ENCODE measurements at places on chromosomes 5 and 9. TPM values are rescaled to one million over a fixed set of nuclear protein-coding genes. Genes with fewer than 3 reads are reported as not detected.

The RAB3C gene
- 4.6 TPM for total RNA-seq

GRCh38 chr9:127185931-127186781, 63.7 kb upstream of the ANGPTL2 start:
- DNase-seq = peak; percentile 97

DNA sequence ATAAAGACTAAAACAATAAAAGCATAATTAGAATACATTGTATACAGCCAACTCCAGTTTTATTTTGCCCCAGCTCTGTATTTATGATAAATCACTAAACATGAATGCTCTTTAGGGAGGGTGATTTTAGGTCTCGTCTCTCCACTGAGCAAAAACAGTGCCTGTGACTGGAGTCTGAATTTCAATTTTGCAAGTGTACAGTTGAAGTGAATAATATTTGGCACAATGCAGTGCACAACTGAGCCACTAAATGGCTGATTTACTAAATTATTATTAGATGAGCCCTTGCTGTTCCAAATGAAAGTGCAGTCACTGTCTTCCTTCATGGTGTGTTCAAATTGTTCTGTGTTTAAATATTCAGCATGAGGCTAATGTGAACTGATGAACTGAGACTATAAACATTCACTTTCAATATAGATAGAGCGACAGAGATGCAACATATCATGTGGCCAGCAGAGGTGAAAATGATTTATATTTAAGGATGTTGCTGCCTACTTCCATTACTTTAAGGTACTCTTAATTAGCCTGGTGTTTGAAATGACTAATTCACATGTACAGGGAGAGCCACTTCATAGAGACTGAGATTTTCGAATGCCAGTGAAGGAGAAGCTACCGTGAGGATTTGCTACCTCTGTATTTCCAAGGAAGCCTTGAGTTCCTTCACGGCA, 375.1 kb downstream of the EBF1 start:
- DNase-seq = no peak

DNA sequence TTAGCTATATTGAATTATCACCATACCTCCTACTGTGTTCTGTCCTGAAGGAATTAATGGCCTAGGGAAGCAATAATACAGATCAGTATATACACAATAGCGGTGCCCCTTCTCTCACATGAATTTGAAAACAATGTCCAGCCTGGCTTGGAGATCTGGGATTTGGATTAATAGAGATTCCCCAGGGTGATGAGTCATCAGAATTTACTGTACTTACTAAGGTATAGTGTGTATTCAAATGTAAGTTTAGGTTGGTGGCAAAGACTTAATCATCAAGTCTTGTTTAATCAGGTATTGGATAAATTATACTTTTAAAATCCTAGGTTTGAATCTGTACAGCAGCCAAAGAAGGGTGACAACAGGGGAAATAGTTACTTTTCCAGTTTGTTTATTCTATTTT, 121.5 kb downstream of the FEM1C start:
- DNase-seq = no peak

DNA sequence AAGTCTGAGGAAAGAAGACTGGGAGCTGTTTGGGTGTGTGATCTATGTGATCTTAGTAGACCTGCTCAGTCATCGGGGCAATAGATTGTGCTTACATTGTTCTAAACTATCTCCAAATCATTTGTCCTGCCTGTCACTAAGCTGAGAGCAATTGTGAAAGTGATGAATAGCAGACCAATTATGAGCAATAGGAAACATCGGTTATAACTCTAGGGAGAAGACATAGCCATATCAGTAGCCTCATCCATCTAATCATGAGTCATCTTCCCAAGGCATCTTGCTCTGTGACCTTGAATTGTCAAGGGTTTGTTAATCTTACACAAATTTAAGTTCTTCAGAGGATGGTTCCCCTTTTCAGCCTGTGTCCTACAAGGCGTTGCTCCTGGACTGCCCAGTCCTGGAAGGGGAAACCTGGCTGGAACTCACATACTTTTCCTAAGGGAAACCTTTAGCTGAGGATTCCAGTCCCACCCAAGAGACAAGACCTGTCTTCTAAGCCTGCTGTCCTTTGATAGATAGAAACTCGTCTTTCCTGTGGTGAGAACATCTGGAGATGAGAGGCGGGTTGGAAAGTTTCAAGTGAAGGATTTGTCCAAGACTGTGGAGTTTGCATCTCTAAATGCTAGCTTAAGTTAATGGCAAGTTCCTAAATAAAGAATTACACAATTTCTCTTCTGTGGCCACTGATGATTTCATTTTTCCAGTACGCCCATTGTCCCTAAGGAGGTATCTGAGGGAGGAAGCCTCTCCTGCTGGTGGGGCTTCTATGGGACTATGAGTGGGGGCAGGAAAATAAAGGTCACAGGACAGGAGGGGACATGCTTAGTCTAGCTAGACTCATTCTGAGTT, 53.9 kb upstream of the TRIM32 start:
- no peak for DNase-seq

GRCh38 chr5:35461530-35461929, 156.1 kb upstream of the SPEF2 start:
- no peak for DNase-seq

DNA sequence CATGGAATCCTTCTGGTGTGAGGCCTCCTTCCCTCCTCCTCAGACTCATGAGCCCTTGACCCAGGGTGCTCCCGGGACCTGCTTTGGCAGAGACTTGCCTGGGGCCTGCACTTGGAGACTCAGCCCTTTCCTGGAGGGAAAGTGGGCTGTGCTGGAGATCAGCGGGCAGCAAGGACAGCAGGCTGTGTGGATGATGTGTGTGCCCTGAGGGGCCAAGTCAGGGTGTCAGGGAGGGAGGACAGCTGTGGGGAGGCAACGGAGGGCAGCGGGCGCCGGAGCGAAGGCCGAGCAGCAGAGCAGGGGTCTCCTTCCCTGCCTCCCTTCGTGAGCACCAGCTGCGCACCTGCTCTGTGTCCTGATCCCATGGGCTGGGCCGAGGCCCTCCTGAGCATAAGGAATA, 6.1 kb upstream of the CSF2 start:
- DNase-seq = no peak

DNA sequence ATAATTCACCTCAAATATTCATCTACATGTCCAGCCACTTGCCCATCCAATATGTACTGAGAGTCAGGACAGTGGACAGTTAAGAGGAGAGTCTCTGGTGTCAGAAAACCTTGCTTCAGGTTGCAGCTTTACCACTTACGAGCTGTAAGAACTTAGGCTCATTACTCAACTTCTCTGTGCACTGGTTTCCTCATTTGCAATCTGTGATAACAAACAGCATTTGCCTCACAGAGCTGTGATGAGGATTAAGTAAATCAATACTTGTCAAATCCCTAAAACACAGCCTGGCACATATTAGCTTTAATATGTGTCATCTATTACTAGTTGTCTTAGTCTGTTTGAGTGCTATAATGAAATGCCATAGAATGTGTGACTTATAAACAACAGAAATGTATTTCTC, 8.6 kb downstream of the GOLGA1 start:
- DNase-seq = no peak
